ENCODE measurements at places on chromosomes 5 and 9.
A peak's percentile ranks its signal among the peaks of the same experiment; 100 is the strongest.

GRCh38 chr5:148842161-148842560 lies 15.8 kb downstream of the ADRB2 start:
- DNase-seq = no peak

DNA sequence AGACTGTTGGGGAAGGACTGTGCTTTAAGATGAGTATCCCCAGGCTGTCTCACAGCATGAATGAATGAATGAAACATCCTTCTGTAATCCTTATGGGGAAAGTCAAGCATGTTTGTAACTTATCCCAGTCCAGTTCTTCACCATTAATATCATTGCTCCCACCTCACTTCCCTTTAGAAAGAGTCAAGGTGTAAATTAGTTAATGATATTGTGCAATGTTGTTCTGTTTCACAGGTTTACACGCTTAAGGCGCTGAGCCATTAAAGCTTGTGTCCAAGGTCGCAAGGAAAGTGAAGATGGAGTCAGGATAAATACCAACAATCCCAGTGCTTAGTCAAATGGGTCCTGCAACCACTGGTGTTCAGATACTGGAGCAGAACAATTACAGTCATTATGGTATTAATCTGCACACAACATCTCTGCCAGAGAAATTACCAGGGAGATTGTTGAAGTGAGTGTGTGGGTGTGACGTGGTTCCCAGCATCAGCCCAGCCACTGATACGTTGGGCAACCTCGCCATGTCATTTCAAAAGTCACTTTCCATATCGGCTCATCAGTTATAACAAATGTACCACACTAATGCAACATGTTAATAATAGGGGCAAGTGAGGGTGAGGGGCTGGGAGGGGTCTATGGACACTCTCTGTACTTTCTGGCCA lies 1.5 kb upstream of the MYO10 start:
- no peak for DNase-seq

GRCh38 chr9:94805585-94805984 lies 79.1 kb downstream of the AOPEP start:
- DNase-seq = peak; percentile 67

DNA sequence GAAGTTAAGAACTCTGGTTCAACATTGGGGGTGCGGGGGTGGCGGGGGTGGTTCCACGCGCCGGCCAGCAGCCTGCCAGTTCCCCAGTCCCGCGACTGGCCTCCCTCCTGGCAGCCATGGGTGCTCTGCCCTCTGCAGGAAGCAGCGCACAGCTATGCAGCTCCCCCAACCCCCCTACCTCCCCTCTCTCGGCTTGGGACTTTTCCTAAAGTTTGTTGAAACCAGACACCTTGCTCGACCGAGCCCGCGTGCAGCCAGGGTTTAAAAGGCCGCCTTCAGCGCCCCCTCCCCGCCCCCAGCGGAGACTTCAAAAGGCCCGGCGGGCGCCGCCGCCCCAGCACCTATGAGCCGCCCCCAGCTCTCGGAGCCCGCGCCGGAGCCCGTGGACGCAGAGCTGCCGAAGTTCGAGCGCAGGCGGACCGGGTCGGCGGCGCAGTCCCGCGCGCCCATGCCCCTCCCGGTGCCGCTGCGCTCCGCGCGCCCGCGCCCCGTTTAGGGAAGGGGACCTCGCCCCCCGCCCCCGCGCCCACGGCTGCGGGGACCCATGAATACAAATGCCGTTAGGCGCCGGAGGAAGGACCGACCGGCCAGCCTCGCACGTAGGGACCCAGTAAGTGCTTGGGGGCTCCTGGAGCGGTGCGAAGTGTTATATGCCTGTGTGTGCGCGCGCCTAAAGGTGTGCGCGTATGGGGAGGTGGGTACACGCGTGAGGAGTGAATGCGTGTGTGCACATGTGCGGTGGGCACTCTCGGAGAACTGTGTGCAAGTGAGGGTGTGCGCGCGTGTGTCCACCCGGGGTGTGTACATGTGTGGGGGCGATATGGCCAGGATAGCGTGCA lies 1.4 kb upstream of the COL27A1 start:
- DNase-seq = no peak

DNA sequence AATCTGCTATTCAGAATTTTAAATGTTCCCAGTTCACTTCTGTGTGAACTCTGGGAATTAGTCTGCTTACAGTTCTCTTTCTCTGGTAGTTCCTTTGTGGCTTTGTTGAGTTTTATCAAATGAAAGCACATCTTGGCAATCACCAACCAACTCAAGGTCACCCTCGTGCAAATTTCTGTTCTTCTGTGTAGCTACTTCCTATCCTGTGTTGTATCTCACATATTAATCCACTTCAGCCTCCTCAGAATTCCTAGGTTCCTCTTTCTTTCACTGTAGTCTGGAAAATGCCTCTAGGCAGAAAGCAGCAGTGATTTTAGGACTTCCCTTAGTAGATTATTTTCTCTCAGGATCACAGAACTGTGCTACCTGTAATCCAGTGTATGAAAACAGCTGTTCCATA lies 100.3 kb downstream of the AUH start:
- no peak for DNase-seq

DNA sequence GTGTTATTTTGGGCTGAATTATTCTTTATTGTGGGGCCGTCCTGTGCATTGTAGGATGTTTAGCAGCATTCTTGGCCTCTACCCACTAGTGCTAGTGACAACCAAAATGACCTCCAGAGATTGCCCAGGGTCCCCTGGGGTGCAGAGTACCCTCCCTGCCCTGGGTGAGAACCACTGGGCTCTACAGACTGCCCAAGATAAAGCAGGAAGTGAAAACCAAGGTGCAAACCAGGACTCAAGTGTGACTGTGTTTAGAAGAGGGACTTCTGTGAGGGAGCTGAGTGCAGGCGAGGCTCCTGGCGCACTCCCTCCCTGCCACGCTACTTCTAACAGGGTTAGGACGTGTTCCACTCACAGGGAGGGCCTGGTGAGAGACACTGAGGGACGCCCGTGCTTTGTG lies 41.6 kb downstream of the USP20 start:
- DNase-seq = no peak

GRCh38 chr5:69415584-69415958 lies 655 bp downstream of the MARVELD2 start:
- peak; percentile 53 for DNase-seq

GRCh38 chr5:95760273-95761191 lies 29.4 kb downstream of the RHOBTB3 start:
- no peak for DNase-seq

- DNase-seq = no peak
Observed at GRCh38 chr5:1324719-1325190, 20.1 kb downstream of the CLPTM1L start.

DNA sequence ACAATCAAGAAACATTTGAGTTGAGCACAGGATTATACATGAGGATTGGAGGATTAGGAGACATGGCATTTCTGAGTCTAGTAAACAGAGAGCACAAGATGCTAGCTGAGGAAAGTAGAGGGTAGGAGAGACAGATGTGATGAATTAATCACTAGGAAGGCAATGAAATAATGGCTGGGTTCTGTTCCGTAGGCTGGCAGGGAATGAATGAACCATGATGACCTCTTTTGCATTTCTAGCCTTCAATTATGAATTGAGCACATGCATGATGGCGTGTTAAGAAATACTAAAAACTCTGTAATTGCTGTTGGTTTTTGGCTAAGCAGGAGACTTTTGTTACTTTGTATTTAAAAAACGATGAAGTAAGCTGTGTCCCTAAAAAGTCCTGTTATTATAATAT lies 420.0 kb upstream of the TLE4 start:
- no peak for DNase-seq

DNA sequence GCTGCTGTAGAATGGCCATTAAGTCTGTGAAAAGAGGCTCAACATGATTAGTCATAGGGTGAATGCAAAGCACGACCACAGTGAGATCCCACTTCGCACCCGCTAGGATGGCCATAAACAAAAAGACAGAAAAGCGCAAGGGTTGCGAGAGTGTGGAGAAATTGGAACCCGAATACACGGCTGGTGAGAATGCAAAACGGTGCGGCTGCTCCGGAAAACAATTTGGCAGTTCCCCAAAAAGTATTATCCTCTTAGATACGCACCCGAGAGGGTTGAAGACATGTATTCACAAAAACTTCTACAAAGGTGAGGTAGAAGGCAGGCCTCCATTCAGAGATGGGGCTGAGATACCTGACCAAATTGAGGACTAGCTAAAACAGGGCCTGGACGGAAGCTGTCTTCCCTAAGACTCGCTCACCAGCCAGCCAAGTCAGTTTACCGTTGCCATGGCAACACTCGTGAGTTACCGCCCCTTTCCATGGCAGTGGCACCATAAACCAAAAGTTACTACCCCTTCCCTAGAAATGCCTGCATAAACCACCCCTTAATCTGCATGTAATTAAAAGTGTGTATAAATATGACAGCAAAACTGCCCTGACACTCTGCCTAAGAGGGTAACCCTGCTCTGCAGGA lies 726 bp upstream of the PSMB7 start:
- no peak for DNase-seq

DNA sequence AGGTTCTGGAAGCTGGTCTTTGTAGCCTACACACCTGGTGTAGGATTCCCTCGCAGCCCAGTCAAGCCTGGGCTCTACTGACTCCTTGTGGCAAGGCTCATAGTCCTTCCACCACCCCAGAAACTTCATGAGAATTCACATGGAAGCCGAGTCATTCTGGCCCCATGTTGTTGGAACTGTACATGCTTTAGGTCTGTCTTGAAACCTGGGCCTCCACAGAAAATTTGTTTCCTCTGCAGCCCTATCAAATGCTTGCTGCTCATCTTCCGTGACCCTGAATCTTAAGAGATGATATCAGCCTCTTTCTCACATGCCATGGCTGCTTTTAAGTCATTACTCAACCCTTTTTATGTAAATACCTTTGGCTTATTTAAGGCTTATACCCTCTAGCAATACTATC lies 113.4 kb upstream of the GRHPR start:
- DNase-seq = no peak

GRCh38 chr9:19018201-19018600 lies 14.8 kb downstream of the SAXO1 start:
- no peak for DNase-seq

- DNase-seq = no peak
Observed at GRCh38 chr9:3916984-3917383, 382.9 kb downstream of the GLIS3 start.

DNA sequence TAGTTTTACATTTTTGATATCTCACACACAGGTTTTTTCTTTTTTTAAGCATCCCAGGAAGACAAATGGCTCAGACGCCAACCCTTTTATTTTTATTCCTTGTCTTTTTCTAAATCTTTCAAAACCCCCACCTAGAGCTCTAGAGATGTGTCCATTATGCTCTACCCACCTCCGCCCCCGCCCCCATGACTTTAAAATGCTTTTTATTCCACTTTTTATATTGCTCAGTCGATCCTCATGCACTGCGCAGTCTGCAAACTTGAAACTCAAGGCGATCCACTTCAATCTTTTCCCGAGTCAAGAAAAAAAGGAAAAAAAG lies 411 bp upstream of the MAT2B start:
- DNase-seq = no peak

DNA sequence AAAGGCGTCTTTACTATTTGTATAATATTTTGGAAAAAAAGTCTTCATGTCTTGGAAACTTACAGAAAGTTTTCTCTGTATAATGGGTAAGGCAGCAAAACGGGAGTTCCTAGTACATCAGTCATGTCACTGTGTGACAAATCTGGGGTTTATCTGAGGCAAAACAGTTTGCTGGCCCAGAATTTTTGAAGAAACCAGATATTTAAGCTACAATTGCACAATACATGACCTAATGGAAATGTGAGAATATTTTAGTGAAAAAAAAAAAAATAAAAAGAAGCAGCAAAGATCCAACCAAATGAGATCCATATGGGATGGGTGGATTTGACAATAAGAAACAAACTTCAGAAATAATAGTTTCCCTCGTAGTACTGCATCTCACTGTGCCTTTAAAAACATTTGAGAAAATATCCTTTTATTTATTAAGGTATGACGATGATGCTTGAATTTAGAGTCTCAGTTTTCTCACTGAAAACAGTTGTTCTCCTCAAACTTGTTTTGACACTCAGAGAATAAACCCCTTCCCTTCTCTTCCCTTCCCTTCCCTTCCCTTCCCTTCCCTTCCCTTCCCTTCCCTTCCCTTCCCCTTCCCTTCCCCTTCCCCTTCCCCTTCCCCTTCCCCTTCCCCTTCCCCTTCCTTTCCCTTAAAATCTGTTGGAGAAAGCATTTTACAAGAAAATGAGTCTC lies 180.5 kb upstream of the TUT7 start:
- no peak for DNase-seq

DNA sequence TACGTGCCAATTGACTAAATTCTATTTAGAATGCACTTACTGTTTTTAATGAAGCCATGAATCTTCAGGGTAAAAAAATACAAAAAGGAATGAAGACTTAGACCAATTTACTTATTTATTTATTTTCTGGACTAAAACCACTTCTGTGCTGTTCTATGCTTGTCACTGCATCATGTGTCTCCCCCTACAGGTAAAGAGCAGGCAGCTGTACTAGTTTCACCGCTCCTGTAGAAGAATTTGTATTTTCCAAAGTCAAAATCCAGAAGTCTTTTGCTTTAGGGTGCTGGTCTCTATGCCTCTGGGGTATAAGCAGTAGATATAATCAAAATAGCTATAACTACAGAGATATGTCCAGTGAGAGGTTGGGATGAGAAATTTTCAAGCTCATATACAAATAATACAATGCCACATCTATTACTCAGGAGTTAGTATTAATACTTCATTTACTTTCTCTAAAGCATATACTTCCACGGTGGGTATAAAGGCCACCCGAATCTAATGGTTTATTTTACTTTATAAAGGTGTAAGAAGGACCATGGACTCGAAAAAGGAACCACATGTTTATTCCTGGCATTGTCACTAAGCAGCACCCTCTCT lies 591.5 kb downstream of the RAB3C start:
- DNase-seq = no peak

DNA sequence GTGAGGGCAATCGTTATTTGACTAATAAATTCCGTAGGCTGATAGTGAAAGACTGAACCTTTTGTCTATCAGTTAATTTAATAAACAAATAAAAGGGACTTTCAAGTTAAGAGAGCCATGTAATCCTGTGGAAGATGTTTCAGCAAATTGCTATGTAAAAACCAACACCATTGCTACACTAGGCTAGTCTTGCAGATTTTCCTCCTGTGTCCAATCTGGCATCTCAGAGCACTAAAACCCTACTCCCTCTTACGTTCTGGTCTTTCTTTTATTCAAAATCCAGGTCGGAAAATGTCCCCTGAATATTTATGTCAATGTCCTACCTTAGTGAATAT lies 478.8 kb upstream of the TNC start:
- no peak for DNase-seq

- DNase-seq = no peak
Observed at GRCh38 chr5:133943475-133943817, 25.0 kb downstream of the C5orf15 start.

GRCh38 chr5:149274939-149275338 lies 3.3 kb downstream of the AFAP1L1 start:
- no peak for DNase-seq

GRCh38 chr5:32027717-32028458 lies 146.2 kb downstream of the GOLPH3 start:
- DNase-seq = peak; percentile 31

DNA sequence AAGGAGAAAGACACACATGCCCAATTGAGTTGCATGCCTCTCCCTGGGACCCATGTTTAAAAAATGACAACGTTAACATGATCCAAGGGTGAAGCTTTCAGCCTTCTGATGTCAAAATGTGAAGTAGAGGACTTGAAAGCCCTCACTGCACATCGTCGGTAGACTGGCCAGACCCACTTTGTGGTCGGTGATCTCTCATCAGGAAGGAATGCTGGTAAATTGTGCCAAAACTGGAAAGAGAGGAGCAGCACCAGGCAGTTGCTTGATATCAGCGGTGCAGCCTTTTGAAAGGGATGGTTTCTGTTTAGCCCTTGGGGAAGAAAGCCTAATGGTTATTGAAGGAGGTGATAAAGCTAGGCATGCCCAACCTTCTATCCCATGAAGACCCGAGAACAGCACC lies 125.3 kb upstream of the MARCHF11 start:
- DNase-seq = no peak
